ENCODE measurements at places on chromosomes 6 and 20.

- H3K4me3 ChIP-seq, result no peak overlapping the region
- no peak for DNase-seq
- H3K27ac ChIP-seq, result no peak overlapping the region
- H3K27me3 ChIP-seq, result peaks cover 11% of the 10 kb centered on the region
Measured at GRCh38 chr6:43695215-43695966, 7.8 kb upstream of the MRPS18A start.

DNA sequence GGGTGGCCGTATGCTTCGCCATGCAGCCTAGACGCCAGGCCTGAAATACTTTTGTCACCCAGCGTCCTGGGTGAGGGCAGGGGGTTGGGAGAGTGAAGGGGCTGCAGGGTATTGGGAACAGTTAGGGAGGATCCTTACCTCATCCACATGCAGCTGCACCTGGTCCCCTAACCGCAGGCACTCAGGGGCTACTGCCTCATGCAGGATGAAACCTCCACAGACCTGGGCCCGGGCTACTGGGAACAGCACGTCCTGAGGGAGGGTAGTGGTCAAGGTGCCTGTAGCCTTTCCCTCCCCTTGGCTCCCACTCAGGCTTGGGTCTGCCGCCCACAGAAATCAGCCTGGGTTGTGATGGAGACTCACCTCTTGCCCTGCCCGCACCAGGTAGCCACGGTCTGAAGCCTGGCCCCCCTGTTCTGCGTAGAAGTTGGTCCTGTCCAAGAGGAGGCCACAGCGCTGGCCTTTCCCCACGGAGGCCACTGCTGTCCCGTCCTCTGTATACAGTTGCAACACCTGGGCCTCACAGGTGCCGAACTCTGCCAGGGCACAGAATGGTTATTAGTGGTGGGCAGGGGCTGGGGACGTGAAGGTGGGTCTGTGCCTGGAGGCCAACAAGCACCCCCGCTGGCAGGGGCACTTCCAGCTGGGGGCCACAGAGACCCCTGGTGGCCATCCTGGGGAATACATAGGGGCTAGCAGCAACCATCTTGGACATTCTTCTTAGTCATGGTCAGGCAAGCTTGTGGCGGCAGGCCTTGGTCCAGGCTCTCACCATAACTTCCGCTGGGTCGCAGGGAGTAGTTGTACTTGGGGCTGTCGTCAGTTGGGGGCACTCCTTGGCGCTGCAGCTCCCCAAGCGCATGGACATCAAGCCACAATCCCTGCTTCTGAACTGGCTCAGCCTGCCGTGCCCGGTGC, 8.6 kb downstream of the AARS2 start:
- peaks cover 62% of the 10 kb centered on the region for H3K36me3 ChIP-seq
- no peak overlapping the region for H3K27ac ChIP-seq
- H3K4me3 ChIP-seq, result no peak overlapping the region
- no peaks in the 10 kb centered on the region for H3K4me1 ChIP-seq
- DNase-seq, result no peak
- H3K27me3 ChIP-seq, result no peaks in the 10 kb centered on the region

DNA sequence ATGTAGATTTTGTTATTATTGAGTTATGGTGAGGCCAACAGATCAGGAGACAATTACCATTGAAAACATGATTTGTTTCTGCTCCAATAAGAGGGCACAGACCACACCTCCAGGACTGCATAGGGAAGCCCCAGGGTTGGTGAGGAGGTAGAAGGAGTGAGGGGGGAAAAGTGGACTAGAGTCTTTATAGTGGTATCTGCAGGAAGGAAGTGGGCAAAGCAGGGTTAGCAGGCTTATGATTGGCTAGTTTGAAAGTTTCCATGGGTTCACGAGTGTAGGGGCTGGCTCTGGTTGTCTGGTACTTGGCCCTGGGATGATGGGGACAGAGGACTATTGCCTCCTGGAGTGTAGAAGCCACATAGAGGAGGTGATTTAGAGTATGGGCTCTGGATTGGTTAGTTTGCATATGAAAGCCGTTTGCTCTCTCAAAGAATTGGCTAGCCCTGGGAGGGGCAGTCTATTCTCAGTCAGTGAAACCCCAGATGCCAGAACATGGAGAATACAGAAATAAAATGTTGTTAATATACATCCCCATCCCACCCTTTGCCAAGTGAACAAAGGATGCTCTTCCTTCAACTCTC, 156.6 kb downstream of the KLHL32 start:
- no peaks in the 10 kb centered on the region for H3K36me3 ChIP-seq
- H3K4me3 ChIP-seq, result no peak overlapping the region
- peaks cover 6% of the 10 kb centered on the region for H3K4me1 ChIP-seq
- DNase-seq, result no peak
- no peaks in the 10 kb centered on the region for H3K27me3 ChIP-seq

DNA sequence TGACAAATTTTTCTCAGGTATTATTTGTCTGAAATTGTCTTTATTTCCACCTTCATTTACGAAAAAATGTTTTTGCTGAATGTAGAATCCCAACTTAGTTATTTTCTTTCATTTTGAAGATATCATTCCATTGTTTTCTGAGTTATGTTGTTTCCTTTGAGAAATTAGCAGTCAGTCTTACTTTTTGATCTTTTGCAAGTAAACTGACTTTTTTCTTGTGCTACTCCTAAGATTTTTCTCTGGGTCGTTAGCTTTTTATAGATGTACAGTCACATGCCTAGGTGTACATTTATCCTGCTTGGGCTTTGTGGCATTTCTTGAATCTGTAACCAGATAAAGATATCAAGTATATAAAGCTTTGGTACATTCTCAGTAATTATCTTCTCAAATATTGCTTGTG, 29.6 kb upstream of the ASIP start:
- H3K4me3 ChIP-seq, result no peak overlapping the region
- no peak overlapping the region for H3K27ac ChIP-seq
- H3K4me1 ChIP-seq, result peaks cover 4% of the 10 kb centered on the region
- H3K27me3 ChIP-seq, result peaks cover 1% of the 10 kb centered on the region
- peaks cover 3% of the 10 kb centered on the region for H3K36me3 ChIP-seq
- DNase-seq, result no peak

GRCh38 chr6:94095961-94096360, 676.6 kb upstream of the EPHA7 start:
- no peak overlapping the region for H3K27ac ChIP-seq
- H3K36me3 ChIP-seq, result no peaks in the 10 kb centered on the region
- DNase-seq, result no peak
- H3K4me3 ChIP-seq, result no peak overlapping the region

- no peaks in the 10 kb centered on the region for H3K27me3 ChIP-seq
- no peaks in the 10 kb centered on the region for H3K4me1 ChIP-seq
- no peaks in the 10 kb centered on the region for H3K36me3 ChIP-seq
- H3K4me3 ChIP-seq, result no peak overlapping the region
Measured at GRCh38 chr20:11248687-11249638, 575.2 kb upstream of the JAG1 start.

- peaks cover 71% of the 10 kb centered on the region for H3K36me3 ChIP-seq
- DNase-seq, result no peak
- H3K27me3 ChIP-seq, result no peaks in the 10 kb centered on the region
- no peak overlapping the region for H3K4me3 ChIP-seq
Measured at GRCh38 chr20:1628621-1629020, 8.8 kb upstream of the SIRPB1 start.

DNA sequence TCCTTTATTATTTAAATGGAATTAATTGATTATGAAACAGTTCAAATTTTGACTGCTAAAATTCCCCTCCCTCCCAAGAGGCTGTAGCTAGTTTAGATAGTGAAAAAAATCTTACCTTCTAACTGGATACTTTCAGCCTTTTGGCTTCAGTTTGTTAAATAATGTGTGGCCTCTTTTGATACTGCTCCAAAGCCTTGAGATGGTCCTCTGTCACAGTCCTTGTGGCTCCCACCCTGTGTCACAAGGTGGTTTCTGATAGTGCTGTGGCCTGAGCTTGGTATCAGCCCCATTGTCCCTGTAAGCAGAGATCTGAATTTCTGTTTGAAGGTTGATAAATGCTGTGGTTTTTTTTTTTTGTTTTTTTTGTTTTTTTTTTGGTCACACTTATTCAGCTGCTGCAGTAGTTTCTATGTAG, 20.8 kb downstream of the PANK2 start:
- H3K27ac ChIP-seq, result peak overlapping the region; percentile 65
- H3K4me1 ChIP-seq, result peaks cover 31% of the 10 kb centered on the region
- peaks cover 69% of the 10 kb centered on the region for H3K36me3 ChIP-seq
- H3K4me3 ChIP-seq, result no peak overlapping the region
- no peaks in the 10 kb centered on the region for H3K27me3 ChIP-seq

GRCh38 chr6:144365271-144365670, 80.1 kb downstream of the UTRN start:
- no peak overlapping the region for H3K4me3 ChIP-seq
- DNase-seq, result no peak
- H3K27ac ChIP-seq, result no peak overlapping the region
- H3K4me1 ChIP-seq, result peaks cover 36% of the 10 kb centered on the region

GRCh38 chr20:48606172-48606840, 221.5 kb downstream of the PREX1 start:
- H3K27me3 ChIP-seq, result peaks cover 2% of the 10 kb centered on the region
- H3K36me3 ChIP-seq, result no peaks in the 10 kb centered on the region
- no peak overlapping the region for H3K27ac ChIP-seq
- DNase-seq, result no peak
- H3K4me1 ChIP-seq, result peaks cover 15% of the 10 kb centered on the region
- H3K4me3 ChIP-seq, result no peak overlapping the region

DNA sequence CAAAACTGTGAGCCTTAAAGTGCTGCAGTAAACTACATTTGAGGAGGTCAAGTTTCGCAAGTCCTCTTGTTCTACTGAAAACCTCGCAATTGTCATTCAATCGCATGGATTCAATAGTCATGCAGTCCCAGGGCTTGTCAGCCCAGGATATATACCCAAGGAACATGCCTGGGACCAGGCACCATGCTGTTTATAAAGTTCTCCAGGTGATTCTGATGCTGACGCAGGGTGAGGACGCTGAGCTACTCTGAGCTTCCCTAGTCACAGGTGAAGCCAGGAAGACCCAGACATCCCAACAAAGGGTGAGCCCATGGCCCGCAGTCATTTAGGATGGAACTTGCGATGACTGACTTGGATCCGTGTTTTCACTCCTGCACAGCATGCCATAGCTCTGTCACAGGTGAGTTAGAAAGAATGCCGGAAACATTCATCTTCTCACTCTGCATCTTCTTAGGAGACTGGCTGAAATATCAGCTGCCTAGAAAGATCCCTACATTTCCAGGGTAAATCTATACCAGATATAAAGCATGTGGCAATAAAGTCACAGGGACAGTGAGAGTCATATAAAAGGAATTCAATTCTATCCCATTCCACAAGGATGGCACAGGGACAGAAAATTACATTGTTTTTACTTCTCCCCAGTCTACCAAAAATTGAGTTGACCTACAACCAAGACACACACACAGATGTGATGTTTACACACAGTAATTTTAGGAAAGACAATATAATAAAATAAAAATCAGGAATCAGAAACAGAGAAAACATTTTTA, 27.0 kb upstream of the SSTR4 start:
- H3K4me1 ChIP-seq, result no peaks in the 10 kb centered on the region
- no peaks in the 10 kb centered on the region for H3K36me3 ChIP-seq
- no peak overlapping the region for H3K27ac ChIP-seq
- DNase-seq, result no peak

DNA sequence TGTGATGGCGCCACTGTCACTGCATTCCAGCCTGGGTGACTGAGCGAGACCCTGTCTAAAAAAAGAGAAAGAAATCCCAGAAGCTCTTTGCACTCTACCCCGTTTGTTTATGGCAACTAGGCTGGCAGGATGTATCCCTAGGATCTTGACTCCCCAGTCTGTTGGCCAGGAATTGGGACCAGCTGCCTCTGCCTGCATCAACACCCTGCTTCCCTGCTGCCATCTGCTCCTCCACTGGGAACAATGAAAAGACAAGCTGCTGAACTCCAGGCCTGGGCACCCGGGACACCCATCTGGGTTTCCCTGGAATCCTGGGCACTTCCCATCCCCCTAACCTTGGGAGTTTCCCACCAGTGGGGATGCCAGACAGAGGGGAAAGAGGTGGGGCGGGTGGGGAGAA, 64.9 kb downstream of the CPNE5 start:
- no peaks in the 10 kb centered on the region for H3K36me3 ChIP-seq
- H3K27me3 ChIP-seq, result peaks cover 6% of the 10 kb centered on the region
- H3K27ac ChIP-seq, result no peak overlapping the region
- peaks cover 26% of the 10 kb centered on the region for H3K4me1 ChIP-seq

DNA sequence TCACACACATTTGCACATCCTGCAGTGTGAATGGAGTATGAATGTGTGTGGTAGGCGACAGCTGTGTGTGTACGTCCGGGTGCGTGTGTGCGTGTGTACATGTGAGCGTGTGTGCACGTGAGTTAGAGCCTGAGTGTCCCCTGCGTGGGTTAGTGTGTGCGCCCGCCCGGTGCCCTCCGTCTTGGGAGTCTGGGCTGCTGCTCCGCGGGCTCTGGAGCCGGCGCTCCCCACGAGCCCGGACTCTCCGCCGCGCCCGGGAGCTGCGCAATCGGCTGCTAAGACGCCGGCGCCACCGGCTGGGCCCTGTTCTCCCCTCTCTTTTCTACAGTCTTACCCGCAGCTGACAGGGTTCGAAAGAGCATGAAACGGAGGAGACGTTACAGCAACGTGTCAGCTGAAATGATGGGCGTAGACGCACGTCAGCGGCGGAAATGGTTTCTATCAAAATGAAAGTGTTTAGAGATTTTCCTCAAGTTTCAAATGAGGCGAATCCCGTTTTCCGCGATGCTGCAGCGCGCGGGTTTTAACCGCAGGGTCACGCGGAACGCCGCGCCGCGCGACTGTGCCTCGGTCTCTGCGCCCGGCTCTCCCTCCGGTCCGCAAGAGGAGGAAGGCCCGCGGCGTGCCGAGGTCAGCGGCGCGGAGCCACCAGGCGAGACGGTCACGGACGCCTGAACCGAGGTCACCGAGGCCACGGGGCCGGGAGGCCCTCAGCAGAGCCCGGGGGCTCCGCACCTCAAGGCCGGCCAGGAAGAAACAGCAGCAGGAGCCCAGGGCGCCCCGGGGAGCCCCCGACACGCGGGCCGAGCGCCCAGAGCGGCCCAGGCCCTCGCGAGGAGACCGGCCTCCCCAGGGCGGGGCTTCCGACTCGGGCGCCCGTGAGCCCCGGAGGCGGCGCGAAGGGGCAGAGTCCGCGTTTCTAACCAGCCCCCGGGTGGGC, 95.3 kb upstream of the BHLHE23 start:
- H3K4me1 ChIP-seq, result peaks cover 4% of the 10 kb centered on the region
- DNase-seq, result peak; percentile 66
- peak overlapping the region; percentile 75 for H3K27ac ChIP-seq
- no peaks in the 10 kb centered on the region for H3K27me3 ChIP-seq
- no peaks in the 10 kb centered on the region for H3K36me3 ChIP-seq

DNA sequence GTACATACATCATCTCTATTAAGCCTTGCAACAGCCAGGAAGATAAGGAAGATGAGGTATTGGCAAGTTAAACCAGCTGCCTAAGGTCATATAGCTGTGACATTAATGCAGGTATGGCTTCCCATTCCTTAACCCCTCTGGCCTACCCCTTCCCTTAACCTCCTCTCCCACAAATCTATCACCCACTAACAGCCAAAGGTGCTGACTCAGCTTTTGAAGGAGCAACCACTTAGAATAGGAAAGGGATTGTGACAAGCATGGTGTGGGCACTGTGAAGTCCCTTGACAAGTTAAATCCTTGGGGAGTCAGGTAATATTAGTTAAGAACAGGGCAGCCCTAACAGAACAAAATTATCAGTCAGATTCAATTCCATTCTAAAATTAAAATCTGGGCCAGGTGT, 5.4 kb upstream of the SH3BGRL2 start:
- no peaks in the 10 kb centered on the region for H3K36me3 ChIP-seq
- H3K27ac ChIP-seq, result no peak overlapping the region
- no peak for DNase-seq
- peaks cover 21% of the 10 kb centered on the region for H3K27me3 ChIP-seq

- H3K4me3 ChIP-seq, result no peak overlapping the region
- no peaks in the 10 kb centered on the region for H3K27me3 ChIP-seq
- peaks cover 34% of the 10 kb centered on the region for H3K4me1 ChIP-seq
- H3K27ac ChIP-seq, result peak overlapping the region; percentile 48
Measured at GRCh38 chr6:147285087-147285855, 81.1 kb downstream of the STXBP5 start.

All from activated T-helper 2 cell treated with anti-CD3 and anti-CD28 coated beads, Interferon-gamma antibody, Interleukin-2, Interleukin-4, amounts not matched to agents 10 μg/mL and 5 μg/mL and 100 μg/mL, durations not matched to agents 14 hours and 24 hours and 36 hours (primary cell).